ENCODE measurements at places on chromosomes 3 and 15.

- peak; percentile 64 for DNase-seq
Observed at GRCh38 chr3:177447938-177448337, 250.7 kb upstream of the TBL1XR1 start.

- no peak for DNase-seq
Observed at GRCh38 chr3:123584284-123584987, 417 bp downstream of the HACD2 start.

DNA sequence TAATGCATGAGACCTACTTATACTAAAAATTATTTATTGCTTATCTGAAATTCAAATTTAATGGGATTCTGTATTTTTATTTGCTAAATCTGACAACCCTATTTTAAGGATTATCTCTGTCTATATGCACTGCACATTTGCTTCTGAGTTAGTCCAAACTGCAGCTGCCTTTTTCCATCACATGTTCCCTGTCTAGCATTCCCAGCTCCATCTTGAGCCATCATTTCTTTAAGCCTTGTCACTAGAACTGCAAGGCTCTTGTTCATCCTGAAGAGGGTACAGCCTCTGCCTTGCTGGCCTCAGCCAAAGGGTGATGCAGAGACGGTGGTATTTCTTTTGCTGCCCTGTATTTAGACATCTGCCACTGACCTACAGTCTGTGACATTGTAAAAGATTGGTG lies 125.8 kb upstream of the STT3B start:
- no peak for DNase-seq

GRCh38 chr3:175329373-175329772 lies 470.2 kb downstream of the NAALADL2 start:
- no peak for DNase-seq

- no peak for DNase-seq
Observed at GRCh38 chr3:138072796-138073195, 42.6 kb downstream of the DZIP1L start.

DNA sequence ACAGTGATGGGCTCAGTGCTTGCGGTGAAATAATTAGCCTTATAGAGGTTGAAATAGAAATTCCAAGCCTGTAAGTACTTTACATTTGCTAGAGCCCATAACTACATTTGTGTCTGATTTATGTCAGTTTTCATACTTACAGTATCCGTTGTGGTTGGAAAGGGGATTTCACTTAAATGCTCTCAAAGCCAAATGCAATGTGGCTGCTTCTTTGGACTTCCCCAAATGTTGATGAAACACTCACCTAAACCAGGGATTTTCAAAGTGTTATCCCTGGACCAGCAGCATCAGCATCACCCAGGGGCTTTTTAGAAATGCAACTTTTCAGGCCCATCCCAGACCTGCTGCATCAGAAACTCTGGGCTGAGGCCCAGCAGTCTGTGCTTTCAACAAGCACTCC lies 378.7 kb downstream of the MCTP2 start:
- no peak for DNase-seq

- DNase-seq: no peak
Observed at GRCh38 chr15:75229191-75230015, 27.7 kb downstream of the C15orf39 start.
